ENCODE measurements at places on chromosomes 5 and 9.

DNA sequence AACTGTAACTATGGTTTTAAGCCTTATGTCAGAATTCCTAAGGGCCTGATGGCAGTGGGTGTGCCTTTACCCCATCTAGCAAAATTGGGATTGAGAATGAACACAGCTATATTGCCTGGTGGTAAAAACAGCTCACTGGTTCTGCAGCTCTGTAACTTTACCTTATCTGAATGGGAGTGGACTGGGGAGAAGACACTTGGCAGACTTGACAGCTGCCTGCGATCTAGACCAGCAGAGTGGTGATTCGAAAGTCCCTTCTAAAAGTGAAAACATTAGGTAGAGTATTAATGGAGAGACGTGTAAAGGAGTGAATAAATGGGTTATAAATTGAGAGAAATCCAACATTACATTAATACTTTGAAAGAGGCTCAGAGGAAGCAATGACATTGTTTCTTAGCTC lies 289.1 kb upstream of the EDIL3 start:
- no peak for DNase-seq

DNA sequence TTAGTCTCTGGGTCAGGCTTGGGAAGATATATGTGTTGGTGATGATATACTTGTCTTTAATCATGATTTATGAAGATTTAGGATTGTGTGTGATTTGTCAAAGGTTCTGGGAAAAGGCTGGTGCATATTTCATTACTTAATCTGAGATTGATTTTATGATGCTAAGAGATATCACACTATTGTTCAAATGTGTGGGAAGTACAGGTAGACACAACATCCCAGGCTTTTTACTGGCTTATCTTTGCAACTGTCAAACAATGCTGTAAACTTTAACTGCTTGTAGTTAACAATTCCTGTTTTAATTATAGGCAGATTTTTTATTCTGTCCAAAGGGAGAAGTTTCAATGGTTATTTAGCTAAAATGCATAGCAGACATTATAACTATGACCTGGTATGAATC lies 23.9 kb downstream of the PBX3 start:
- DNase-seq = no peak

GRCh38 chr9:16044579-16044881 lies 491.7 kb downstream of the CCDC171 start:
- DNase-seq = no peak

GRCh38 chr9:106897751-106898150 lies 34.8 kb downstream of the ZNF462 start:
- no peak for DNase-seq

- no peak for DNase-seq
Observed at GRCh38 chr9:38083858-38084555, 15.0 kb upstream of the SHB start.

DNA sequence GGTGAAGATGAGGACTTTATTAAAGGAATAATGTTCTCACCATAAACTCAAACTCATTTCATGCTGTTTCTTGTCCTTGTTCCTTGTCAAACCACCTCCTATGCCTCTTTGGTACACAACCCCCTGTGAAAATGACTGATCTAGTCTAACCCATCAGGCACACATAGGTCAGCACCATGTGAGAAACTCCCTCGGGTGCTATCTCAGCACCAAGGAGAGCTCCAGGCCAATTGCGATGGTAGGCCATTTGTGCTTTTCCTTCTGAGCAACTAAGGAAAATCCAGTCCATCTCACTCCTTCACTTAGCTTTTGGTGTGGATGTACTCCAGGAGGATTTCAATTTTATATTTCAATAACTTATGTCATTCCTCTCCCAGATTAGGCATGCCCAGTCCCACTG lies 199.8 kb downstream of the ZNF608 start:
- DNase-seq = no peak

DNA sequence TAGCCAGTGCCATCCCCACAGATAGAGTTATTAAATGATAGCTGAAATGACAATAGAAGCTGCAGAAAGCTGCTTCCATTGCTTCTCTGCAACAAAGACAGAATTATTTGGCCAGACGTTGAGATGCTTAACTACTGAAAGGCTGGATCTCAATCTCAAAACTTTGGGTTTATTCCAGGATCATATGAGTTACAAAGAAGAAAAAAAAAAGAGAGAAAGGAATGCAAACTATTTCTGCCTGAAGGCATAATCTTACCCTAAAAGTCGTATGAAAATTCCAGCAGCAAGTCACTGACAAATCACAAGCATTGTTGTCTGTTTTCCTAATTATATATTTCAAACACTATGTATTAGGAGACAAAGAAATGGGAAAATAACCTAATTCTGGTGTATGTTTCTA lies 12.8 kb upstream of the TYRP1 start:
- no peak for DNase-seq

GRCh38 chr9:95791695-95792094 lies 83.8 kb upstream of the ERCC6L2 start:
- no peak for DNase-seq

DNA sequence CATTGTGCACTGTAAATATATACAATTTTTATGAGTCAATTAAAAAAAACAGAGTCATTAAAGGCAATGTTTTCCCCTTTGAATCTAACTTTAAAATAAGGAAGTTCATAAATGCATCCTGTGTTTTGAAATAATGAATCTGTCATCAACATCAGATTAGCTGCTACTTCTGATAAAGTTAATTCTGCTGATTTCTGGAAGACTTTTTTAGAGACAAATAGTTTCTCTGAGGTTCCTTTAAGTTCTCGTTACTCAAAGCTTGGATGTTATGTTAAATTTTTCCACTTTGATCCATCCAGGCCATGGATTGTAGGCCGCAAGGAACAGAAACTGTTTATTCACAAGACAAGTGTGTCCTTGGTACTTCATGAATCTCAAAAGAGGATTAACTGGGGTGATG lies 115.5 kb downstream of the CARTPT start:
- DNase-seq = no peak

DNA sequence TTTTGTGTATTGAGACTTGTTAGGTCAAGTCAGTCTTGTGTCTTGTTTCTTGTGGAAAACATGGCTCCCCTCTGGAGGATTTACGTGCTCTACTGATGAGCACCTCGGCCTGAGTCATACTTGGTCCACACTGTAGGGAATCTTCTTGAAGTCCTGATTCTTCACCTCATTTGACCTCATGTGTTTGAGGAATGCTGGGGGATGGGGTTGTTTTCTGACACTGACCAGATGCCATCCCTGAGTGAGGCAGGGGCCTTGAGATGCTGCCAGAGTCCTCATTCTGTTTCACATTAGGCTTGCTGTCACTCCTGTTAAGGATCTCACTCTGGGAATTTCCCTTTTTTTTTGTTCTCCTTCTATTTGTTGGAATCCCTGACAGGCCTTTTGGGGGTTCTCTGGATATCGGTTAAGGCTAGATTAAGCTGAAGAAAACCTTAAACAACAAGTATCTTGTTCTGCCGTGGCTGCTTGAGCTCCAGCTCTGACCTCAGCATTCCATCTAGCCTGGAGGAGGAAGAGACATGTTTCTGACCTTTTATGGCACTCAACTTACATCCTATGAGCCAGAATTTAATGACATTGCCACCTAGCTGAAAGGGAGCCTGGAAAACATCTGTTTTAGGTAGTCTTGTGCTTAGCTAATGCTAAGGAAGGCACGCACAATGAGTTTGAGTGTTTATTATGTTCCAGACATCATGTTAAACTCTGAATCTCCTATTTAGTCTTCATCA lies 20.6 kb downstream of the TCOF1 start:
- DNase-seq = no peak

- no peak for DNase-seq
Observed at GRCh38 chr9:127389381-127390247, 7.4 kb upstream of the SLC2A8 start.

GRCh38 chr5:10157085-10157669 lies 92.5 kb downstream of the ATPSCKMT start:
- DNase-seq = peak; percentile 83

GRCh38 chr5:62197697-62198096 lies 108.3 kb upstream of the KIF2A start:
- peak; percentile 10 for DNase-seq

GRCh38 chr5:24539613-24540012 lies 105.2 kb downstream of the CDH10 start:
- peak; percentile 22 for DNase-seq

GRCh38 chr5:56705217-56705616 lies 110.1 kb upstream of the MAP3K1 start:
- no peak for DNase-seq

- peak; percentile 83 for DNase-seq
Observed at GRCh38 chr5:72107131-72107900, at the start of gene MAP1B. MAP1B (plus strand) TSS chr5:72107475; CDS start chr5:72107532, 57 bp downstream.

Measured in NCI-H345 (cell line).